Activated gamma-delta T cell (primary cell): ENCODE measurements at places on chromosomes 6 and 20.

DNA sequence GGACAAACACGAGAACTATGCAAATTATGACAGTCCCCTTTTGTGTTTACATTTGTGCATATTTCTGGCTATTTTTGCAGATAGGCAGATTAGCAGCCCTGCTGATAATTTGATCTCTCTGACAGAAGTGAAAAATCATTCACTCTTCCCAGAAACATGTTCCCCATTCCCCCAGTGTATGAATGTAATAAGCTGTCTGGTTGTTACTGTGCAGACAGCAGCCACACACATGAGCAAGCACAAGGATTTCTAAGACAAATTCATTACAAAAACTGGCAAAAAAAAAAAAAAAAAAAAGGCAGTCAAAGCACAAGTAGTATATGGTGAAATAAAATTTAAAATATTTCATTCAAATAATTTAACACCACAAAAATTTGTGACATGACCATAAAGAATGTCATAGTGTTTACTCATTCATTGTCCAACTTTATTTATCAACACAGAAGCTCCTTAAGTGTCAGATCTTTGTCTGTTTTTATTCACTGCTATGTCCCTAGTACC, 95.5 kb upstream of the VGLL2 start:
- no peak for DNase-seq

- DNase-seq = no peak
These were observed 262.2 kb upstream of the SULF2 start for GRCh38 chr20:48047447-48047846.

DNA sequence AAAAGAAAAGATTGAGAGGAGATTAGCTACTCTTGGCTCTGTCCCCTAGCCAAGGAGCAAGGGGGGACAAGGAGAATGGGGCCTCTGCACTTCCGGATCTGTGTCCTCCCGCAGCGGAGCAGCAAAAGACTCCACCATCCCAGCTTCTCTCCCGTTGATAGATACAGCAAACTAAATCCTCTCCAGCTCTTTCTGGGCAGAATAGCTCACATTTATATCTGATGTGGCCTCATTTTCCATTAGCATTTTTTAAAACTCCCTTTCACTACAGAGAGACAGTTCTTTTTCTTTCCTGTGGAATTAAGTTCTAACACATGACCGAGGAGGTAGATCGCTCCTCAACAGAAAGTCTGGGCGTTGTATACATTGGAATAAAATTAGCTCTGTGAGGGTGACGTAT, 260.9 kb upstream of the SOX4 start:
- DNase-seq = no peak

DNA sequence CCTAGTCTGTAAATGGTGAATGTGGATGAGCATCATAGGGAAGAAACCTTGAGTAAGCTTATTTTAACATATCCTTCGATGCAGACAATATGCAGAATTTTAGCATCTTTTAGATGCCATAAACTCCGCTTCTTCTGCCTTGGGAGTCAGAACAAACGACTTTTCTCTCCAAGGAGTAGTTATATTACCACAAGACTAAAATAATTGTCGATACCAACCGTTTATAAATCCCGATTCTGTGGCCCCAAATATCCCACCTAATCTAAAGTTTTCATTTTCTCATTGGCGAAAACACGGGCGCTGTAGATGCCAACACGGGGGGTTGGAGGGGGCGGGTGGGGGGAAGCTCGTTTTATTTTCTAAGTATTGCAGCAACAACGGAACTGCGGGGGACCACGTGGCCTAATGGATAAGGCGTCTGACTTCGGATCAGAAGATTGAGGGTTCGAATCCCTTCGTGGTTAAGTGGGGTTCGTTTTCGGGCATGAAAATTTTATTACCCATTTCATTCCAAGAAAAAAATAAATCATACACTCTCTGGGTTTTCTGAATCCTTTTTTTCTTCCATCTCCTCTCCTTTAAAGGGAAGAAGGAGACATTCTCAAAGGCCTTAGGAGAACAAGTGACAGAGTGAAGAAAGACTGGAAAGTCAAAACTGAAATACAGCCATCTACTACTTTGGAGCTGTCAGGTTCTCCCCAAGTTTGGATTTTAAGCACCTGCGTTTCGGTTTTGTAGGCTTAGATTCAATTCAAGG, 65.5 kb upstream of the BTN3A2 start:
- no peak for DNase-seq

DNA sequence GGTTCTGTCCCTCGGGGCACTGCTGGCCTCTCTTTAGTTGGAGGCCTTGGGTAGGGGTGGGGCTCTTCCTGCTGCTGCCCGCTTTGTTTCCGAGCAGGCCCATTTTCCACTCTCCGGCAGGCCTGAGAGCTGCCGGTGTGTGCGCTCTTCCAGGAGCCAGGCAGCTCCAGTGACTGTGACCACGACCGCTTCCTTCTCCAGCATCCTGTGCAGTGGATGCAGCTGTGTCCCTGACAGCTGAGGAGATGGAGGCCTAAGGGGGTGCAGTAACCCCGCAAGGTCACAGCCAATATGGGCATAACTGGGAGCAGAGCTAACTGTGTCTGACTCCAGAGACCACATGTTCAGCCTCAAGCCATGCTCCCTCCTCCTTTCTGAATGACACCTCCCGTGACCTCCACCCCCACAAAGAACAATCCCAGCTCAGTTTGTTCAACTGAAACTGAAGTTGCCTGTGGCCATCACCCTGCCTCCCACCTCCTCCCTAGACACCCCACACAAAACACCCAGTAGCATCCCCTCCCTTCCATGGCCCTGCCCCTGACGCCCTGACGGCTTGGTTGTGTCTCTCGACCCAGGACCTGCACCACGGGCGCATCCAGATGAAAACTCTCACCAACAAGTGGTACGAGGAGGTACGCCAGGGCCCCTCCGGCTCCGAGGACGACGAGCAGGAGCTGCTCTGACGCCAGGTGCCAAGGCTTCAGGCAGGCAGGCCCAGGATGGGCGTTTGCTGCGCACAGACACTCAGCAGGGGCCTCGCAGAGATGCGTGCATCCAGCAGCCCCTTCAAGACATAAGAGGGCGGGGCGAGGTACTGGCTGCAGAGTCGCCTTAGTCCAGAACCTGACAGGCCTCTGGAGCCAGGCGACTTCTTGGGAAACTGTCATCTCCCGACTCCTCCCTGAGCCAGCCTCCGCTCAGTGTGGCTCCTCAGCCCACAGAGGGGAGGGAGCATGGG, 27.8 kb downstream of the SPATA2 start:
- DNase-seq = no peak

DNA sequence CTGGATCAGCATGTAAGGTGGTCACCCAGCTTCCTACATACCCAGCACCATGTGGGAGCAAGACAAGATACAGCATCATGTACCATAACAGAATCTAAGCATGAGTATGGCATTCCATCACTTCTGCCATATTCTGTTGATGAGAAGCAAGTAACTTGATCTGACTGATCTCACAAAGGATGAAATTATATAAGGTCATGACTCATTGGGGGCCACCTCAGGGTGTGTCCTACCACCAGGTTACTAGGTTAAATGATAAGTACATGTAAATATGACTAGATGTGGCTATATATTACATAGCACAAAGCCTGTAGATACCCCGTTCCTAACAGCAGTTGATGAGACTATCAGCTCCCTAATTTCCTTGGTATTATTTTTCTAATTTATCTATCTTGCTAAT, 213.1 kb downstream of the DOK5 start:
- no peak for DNase-seq

- DNase-seq = no peak
These were observed 5.6 kb upstream of the RBCK1 start for GRCh38 chr20:402496-402885.
